ENCODE measurements at places on chromosomes 2 and 18.
A peak's percentile ranks its signal among the peaks of the same experiment; 100 is the strongest.

DNA sequence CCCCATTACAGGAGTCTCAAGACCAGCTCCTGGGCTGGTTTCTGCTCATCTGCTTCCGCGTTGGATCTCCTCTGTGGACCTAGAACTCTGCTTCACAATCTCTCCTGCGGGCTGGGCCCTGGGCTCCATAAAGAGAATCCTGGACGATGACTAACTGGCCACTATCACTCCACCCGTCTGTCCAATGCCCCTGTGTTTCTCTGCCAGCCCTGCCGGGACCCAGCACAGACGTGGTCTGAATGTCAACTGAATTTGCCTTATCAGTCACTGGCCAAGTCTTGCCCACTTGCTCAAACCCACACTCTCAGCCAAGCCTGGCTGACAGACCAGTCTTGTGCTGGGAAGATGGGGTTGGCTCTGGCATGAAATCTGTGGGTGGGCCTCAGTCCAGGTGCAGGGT, 17.4 kb downstream of the KIF3C start:
- no peak for DNase-seq
- H3K27ac ChIP-seq, result no peak overlapping the region
- H3K36me3 ChIP-seq, result no peaks in the 10 kb centered on the region
- H3K27me3 ChIP-seq, result no peaks in the 10 kb centered on the region
- H3K4me3 ChIP-seq, result no peak overlapping the region

GRCh38 chr2:105926960-105927678, 182.4 kb downstream of the NCK2 start:
- no peak overlapping the region for H3K4me3 ChIP-seq
- DNase-seq, result no peak
- H3K4me1 ChIP-seq, result no peaks in the 10 kb centered on the region
- H3K36me3 ChIP-seq, result peaks cover 6% of the 10 kb centered on the region

DNA sequence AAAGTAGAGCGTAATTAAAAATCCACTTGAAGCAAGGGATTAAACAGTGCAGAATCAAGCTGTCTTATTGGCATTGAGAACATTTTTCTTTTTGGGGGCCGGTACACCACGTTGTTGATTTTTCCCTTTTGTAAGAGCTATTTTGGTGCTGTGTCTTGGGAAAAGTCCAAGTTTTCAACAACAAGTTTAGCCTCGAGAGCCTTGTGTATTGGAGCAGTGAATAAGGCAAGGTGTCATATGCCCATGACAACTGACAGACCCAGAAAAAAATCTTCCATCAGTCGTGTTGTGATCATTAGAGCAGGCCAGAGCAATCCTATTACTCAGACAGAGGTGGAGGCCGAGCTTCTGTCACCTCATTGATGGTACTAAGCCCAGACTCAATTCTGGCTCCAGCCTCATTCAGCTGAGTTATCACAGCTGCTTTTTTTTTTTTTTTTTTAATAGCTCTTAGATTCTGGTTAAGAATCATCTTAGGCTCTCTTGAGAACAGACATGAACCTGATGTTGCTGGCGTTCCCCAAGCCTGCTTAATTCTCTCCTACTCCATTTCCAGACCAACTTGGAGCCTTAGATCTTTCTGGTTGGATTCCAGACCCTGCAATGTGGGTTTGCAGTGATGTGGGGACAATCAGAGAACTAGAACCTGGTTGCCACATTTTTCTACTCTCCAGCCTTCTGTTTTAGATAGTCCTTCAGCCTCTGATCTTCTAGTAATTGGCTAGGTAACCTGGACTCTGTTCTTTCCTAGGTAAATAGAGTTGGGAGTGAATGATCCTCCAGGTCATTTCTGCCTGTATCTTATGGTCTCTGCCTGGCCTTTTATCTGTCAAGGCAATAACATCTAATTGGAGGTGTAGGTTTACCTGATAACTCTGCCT, 43.1 kb downstream of the MOGAT1 start:
- no peak for DNase-seq
- H3K27ac ChIP-seq, result no peak overlapping the region
- H3K36me3 ChIP-seq, result no peaks in the 10 kb centered on the region

GRCh38 chr2:175282300-175282699, 100.8 kb upstream of the ATP5MC3 start:
- no peaks in the 10 kb centered on the region for H3K4me1 ChIP-seq
- DNase-seq, result peak; percentile 47
- H3K36me3 ChIP-seq, result no peaks in the 10 kb centered on the region
- no peak overlapping the region for H3K4me3 ChIP-seq

DNA sequence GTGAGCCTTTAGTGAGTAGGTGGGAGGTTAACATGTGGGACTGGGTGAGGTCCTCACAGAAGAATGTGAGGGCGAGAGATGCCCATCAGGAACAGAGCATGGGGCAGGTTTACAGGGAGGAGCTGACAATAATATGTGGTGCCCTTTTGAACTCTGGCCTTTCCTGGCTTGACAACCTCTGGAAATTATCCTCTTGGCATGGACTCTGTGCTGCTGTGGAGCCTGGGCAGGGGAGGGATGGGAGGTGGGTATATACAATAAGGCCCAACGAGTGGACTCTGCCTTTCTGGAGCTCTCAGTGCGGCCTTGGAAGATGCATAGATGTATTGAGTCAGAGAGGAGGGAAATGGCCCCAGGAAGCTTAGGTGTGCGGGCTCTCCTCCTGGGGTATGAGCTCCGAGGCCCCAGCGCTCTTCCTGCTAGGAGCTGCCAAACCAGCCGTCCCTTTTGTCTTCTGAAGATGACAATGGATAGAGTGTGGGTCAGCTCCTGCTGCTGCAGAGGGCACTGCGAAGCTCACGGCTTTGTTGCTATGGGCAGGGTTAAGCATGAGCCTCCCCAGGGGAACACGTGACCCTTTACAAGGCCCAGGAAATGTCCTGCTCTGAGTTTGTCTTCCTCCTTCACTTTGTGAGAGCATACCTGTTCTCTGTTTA, 8.7 kb upstream of the PSD4 start:
- peaks cover 5% of the 10 kb centered on the region for H3K36me3 ChIP-seq
- peaks cover 17% of the 10 kb centered on the region for H3K4me1 ChIP-seq
- H3K4me3 ChIP-seq, result no peak overlapping the region
- H3K27me3 ChIP-seq, result no peaks in the 10 kb centered on the region

GRCh38 chr2:228689053-228689452, 507.6 kb upstream of the SPHKAP start:
- H3K27me3 ChIP-seq, result no peaks in the 10 kb centered on the region
- no peak for DNase-seq
- H3K27ac ChIP-seq, result no peak overlapping the region
- peaks cover 6% of the 10 kb centered on the region for H3K4me1 ChIP-seq
- H3K4me3 ChIP-seq, result no peak overlapping the region

All from MCF 10A (cell line).